ENCODE measurements at places on chromosomes 2 and 18.

DNA sequence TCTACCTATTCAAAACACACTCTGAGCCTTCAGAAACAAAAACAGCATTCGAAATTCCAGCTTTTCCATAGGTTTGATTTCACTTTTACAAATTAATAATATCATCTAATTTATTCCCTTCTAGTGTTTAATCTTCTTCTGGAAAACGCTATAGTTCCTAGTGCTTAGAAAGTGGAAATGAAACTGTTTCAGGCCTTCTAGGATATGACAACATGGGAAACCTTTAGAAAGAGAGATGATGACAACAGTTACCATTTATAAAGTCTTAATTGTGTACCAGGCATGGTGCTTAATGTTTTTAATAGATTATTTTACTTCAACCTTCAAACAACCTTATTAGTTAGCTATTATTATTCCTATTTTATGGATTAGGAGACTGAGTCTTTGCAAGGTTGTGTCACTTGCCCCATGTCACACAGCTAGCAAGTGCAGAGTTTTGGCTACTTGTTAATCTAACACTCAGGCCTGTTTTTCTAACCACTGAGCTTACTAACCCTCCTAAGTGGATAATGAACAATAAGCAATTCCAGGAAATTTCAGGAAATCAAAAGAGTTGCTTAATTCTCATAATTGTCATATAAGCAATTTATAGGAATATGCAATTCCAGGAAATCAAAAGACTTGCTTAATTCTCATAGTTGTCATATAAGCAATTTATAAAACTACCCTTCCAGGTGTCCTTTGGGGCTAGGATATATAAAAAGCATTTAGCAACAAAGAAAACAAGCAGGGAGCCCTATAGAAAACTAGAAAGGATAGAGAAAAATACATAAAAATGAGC lies 206.0 kb downstream of the ZNF521 start:
- no peak for DNase-seq

DNA sequence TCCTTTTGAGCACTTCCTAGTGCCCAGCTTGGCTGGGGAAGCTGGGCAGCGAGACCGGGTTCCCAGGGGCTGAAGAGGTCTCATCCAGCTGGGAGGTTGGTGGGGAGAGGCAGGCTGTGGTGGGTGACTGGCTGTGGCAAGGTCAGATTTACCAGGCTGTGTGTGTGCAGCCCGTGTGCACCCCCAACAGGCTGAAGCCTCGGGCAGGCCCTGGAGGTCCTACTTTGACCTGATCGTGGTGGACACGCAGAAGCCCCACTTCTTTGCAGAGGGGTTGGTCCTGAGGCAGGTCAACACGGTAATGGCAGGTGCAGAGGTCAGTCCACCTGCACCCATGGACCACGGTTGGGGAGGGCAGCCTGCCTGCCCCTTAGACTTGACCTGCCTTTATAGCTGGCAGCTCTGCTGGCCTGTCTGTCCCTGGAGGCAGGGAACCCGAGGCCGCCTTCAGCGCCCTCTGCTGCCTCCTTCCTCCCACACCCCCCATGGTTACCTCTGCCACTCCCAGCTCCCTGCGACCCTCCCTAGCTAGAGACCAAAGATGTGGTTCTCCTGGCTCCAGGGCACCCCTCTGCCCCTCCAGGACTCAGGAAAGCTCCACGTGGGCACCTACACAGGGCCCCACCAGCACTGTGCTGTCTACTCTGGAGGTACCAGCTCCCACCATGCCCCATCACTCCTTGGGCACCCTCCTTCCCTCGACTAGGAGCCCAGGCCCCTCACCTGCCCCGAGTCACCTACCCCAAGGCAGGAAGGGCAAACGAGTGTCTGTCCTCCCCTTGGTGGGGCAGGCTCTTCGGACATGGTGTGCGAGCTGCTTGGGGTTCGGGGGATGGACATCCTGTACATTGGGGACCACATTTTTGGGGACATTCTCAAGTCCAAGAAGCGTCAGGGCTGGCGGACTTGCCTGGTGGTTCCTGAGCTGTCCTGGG lies 4.0 kb downstream of the NT5DC4 start:
- no peak for DNase-seq

DNA sequence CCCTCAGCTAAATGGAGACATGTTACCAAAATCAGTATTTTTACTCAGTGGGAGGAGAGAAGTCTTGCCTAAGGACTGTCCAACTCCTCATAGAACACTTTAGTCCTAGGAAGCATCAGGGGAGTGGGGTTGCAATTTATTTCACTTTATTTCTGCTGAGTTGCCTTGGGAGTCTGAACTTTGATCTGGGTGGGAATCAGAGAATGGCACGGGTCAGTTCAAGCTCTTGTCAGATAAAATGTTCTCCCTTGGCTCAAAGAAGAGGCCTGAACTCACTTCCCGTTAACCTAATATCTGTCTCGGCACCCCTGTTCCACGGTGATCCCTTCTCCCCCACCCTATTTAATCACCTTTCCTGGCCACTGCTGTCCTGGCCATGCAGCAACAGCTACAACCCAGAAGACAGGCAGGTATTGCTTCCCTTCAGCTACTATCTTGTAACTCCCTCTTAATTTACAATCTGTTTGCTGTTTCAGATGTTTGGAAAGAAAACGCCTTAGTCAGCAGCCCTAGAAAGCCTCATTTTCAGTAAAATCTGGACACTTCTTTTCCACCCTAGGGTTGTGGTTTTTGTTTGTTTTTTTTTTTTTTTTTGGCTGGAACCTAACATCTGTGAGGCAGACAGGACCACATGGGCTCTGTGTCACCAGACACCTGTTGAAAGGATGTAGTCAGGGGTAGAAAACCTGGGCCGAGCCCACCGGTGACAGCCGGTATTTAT lies 52.5 kb downstream of the SERTAD2 start:
- DNase-seq: no peak

GRCh38 chr2:66890166-66890742 lies 455.3 kb downstream of the MEIS1 start:
- no peak for DNase-seq

DNA sequence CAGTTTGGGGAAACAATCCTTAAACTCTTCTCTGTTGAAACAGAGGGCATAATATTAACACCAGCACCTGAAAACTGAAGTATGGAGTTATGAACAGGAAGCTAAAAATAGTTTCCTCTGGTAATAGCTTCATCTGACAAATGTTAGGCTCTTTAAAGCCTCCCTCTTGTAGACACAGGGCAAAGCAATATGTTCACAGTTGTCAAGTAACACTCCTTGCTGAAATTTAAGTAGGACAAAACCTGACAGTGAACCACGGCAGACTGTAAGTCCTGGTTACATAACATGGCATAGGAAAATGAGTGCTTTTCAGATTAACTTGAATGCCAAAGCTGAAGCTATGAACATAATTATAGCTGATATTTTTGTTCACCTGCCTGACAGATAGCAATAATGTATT lies 172.9 kb downstream of the CMPK2 start:
- no peak for DNase-seq

- DNase-seq: no peak
Observed at GRCh38 chr2:74093840-74094239, 53.9 kb downstream of the BOLA3 start.

Data from Right ventricle myocardium superior (tissue), 1 donor.